ENCODE measurements at places on chromosomes 3 and 15.

DNA sequence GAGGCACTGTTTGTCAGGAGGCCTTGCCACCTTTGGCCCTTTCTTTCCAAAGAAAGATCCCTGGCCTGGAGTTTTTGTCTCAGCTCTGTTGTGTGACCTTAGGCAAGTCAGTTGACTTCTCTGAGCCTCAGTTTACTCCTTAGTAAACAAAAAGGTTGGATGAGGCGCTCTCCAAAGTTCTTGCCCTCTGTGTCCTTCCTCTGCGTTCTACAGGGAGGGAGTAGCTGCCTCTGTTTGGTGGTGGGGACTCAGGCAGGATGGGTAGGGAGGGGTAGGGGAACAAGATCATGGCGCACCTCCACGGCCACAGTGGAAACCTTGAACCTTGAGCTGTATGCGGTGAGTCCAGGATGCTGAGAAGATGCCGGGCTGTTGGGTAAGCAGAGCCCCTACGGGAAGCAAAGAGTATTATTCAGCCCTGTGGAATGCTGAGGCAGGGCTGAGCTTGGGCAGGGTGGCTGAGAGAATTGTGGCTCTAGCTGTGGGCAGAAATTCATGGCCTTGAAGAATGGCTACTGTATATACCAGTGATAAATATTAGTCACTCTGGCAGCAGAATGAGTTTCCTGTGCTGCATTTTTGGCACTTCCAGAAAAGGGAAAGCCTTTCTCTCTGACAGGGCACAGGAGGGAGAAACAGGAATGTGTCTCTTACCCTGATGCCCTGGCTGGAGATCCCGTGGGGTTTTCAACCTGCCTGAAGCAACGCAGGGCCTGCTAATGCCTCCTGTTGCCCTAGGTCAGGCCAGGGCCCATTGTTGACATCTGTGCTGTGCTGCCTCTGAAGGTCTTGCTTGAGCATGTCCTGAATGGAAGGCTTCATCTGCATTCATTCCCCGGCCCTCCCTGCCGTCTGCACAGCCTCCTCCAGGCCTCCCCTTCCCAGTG lies 39.9 kb downstream of the SMAD3 start:
- DNase-seq: peak; percentile 99

DNA sequence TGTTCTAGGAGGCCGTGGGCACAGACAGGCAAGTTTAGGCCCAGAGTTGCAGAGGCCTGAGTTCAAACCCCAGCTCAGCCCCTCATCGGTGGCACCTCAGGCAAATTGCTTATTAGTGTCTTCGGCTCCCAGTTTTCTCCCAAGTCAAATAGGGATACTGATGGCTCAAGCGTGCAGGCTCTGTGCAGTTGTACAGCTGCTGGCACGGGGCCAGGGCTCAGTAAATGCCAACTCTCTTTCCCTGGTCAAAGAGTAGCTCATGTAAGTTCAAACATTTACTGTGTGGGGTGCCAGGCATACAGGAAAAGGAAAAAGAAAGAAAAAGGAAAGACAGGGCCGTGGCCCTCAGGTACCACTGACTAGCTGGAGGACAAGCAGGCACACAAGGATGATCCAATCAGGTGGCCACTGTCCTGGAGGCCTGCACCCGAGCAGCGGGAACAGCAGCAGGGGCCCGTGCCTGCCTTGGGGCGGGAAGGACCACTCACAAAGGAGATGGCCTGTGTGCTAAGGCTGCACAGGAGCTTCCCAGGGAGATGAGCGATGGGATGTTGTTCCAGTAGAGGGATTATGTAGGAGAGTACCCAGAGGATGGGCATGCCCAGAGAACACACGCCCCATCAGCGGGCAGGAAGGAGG lies 70.8 kb downstream of the TBC1D2B start:
- DNase-seq: no peak

- DNase-seq: peak; percentile 85
Observed at GRCh38 chr3:86958534-86958933, 32.4 kb downstream of the VGLL3 start.

DNA sequence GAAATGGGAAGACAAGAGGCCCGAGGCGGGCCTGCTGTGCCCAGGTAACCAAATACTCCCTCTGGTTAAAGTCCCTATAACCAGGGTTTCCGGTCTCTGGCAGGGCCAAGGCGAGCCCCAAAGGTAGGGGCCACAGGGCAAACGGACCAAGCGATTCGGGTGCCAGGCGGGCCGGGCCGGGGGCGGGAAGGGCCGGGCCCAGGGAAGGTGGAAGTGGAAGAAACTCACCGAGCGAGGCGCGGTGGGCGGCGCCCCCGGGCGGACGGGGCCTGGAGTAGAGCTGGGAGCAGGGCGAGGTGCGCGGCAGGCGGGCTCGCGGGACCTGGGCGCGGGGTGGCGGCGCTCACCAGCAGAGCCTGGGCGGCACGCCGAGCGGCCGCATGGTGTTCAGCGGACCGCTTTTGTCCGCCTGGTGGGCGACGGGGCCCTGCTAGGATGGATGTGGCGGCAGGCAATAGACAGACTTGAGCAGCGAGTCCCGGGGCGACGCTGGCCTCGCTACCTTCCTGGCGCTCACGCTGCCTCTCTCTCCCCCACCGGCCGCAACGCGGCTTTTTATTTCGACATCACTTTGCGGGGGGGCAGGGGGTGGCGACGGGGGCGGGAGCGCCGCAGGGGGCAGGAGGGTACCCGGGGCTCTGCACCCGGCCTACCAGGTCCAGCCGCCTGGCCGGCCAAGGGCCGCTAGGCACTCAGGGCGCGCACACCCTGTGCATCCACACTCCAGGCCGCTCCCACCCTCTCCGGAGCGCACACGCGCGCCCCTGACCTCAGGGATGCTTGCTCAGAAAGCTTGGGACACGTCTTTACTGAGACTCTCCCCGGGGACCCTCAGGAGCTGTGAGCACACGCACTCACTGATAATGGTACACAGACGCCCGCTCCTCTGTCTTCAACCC lies at the start of gene GATA2:
Gene GATA2 (minus strand): TSS at position 531 of the 899 bp plus-strand sequence. CDS start 6,170 bp downstream, outside the sequence.
- DNase-seq: no peak

DNA sequence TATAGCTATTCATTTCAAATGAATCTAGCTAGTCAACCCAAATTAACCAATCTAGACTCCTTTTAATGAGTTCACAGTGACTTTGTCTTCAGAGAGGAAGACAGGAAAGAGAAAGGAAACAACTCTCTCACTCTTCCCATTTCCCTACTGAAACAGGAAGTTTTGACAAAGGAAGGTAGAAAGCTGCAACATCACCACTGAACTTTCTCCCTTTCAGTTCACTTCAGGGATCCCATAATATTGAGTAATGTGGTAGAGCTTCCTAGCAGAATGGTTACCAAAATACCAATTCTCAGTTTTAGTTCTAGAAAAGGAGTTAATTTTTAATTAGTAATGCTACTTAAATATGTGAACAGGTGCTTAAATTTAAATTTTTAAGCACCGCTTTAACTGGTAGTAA lies 7.5 kb downstream of the VPS13C start:
- DNase-seq: no peak
